ENCODE measurements at places on chromosomes 2 and 18.

DNA sequence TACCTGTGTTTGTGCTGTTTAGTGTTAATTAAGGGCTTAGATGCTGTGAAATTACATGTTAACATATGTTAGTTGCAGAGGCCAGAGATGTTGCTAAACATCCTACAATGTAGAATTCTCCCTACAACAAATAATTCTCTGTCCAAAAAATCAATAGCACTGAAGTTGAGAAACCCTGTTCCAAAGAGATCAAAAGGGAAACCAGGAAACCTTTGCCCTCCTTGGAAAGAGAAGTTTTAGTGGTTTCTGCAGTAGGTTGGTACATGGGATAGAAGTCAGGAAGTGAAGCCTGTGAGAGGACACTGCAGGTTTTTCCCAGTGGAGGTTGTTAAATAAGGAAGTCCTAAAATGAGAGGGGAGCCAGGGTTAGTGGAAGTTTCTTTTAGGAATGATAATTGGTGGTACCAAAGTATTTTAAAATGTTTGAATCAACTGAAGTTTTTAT, 6.3 kb upstream of the RMDN2 start:
- DNase-seq = peak; percentile 58

GRCh38 chr2:234991290-234991689, 39.5 kb downstream of the SH3BP4 start:
- DNase-seq = no peak

- DNase-seq = no peak
Observed at GRCh38 chr2:8033546-8034096, 648.2 kb upstream of the ID2 start.

DNA sequence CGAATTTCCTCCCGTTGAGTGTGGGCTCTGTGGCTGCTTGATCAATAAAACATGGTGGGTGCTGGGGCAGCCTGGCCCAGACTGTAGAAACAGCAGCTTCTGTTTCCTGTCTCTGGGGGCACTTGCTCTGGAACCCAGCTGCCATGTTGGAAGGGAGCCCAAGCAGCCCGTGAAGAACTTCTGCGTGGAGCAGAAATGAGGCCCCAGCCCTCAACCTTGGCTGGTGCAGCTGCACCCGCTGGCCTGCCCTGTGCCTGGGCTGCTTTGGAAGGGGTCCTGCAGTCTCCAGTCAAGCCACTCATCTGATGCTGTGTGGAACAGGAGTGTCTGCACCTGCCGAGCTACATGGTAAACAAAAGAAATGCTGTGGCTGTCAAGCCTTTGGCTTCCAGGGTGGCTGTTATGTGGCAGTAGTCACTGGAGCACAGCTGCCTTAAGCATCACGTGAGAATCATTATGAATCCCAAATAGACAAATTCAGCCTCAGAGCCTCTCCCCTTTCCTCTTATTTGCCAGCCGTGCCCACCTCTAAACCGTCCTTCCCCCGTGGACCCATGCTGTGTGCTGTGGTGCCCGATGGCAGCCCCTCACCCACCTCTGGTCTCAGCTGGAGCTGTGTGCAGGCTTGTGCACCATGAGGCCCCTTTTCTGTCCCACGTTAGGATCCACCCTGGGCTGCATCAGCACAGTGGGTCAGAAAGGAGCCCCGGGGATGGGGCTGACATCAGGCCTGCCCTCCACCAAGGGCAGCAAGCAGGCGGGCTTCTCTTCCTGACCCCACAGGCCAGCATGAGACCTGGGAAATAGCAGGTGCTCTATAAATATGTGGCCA, 134.0 kb upstream of the HDAC4 start:
- no peak for DNase-seq

- no peak for DNase-seq
Observed at GRCh38 chr2:48514348-48515003, 15.5 kb upstream of the STON1 start.

DNA sequence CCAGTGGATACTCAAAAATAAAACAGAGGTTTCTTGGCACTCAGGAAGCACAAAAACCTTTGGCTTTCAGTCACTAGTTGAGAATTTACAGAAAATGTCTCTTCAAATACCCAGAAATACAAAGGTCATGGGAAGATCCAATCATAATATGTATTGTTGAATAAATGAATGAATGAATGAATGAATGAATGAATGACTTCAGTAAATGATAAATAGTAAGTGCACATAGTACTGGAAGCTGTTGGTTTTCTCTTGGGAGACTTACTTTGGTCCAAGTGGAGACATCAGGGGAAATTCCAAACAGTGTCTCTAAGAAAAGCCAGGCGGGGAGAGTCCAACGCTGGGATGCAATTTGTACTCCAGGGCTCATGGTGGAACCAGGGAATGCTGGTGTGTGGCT, 261.3 kb upstream of the KLHL29 start:
- DNase-seq = no peak

DNA sequence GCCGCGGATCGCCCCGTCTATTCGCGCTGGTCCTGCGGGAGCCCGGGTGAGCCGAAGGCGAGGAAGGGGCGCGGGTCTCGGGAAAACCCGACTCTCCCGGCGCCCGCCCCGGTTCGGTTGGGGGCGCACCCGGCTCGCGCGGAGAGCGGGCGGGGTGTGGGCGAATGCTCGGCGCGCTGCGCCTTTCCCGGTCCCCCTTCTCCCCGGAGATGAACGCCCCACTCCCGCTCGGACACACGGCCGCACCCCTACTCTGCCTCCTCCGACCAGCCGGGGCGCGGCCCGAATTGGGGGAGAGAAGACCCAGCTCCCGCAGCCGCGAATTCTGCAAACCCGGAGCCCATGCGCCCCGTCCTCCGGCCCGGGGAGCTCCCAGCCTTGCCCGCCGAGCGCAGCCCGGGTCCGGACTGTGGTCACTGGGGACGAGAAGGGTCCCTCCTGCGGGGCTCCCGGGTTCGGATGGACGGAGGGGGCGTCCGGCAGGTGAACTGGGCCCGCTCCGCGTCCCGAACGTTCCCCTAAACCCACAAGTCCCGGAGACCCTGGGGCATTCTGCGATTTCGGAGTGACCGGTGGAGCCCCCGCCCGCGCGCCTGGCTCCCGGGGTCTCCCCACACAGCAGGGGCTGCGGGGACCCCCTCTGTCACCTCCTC, 734 bp downstream of the KCNG2 start:
- DNase-seq = no peak

DNA sequence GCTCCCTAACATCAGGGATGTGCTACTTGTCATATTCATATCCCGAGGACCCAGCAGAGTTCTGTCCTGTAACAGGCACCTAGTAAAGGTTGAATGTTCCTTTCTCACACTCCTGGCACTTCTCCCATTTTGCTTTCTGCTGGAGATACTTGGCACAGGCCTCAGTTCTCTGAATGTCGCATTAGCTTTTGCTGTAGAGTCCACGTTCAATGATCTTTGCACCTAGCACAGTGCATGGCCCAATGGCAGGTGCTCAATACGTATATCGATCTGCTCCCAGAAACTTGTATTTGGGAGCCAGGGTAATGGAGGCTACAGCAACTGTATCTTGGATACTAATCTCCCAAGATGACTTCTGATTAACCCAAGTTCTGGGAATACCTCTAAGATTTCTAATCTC, 24.8 kb upstream of the VPS4B start:
- DNase-seq = no peak

- DNase-seq = no peak
Observed at GRCh38 chr18:2635586-2635985, 19.9 kb upstream of the SMCHD1 start.
